Activated T-helper 1 cell treated with anti-CD3 and anti-CD28 coated beads, Interleukin-12 subunit alpha, Interleukin-12 subunit beta, Interleukin-2, Interleukin-4 antibody, amounts not matched to agents 30 ng/mL and 10 ng/mL and 1 ng/mL, durations not matched to agents 14 hours and 24 hours and 36 hours (primary cell): ENCODE measurements at places on chromosomes 2 and 18.

DNA sequence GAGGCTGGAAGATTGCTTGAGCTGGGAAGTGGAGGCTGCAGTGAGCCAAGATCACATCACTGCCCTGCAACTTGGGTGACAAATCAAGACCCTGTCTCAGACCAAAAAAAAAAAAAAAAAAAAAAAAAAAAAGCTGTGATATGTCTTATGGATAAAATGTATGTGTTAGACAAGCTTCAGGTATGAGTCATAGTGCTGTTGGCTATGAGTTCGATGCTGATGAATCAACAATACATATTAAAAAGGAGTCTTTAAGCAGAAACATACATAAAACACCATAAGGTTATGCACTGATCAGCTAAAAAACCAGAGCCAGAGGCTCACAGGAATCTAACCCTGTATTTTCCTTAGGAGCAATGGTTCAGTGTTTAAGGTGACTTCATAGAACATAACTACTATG lies 332.3 kb downstream of the NCKAP5 start:
- no peak for DNase-seq

DNA sequence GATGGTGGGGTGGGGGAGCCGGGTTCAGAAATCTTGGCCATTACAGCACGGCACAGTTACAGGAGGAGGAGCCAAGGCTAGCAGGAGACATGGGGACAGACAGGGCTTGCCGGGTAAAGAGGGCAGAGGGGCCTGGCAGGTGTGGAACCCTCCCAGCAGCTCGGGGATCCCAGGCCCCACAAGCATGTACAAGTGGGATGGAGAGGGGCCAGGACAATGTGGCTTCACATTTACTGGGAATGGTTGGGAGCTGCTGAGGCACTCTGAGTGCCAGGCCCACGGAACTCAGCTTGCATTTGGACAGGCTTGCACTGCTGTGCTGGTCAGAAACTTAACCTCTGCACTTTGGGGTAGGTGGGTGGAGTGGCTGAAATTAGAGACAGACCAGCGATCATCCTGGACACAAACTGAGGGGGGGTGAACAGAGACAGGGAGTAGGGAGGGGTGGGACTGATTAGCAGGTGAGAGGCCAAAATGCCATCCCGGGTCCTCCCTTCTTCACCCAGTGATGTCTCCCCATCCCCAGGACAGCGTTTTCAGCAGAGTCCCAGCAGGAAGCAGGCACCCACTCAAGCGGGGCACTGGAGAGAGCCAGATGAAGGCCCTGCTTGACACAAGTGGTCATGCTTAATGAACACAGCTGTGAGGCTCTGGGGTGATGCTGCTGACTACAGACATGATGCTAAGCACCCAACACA lies 9.6 kb downstream of the PER2 start:
- DNase-seq = no peak

- no peak for DNase-seq
Measured at GRCh38 chr2:58073751-58074150, 27.1 kb downstream of the VRK2 start.

- DNase-seq = no peak
Measured at GRCh38 chr18:52510139-52510538, 170.1 kb downstream of the DCC start.

GRCh38 chr2:178829981-178830380 lies 22.8 kb upstream of the TTN start:
- DNase-seq = no peak

- no peak for DNase-seq
Measured at GRCh38 chr18:55665506-55665905, 77.5 kb upstream of the TCF4 start.

GRCh38 chr2:218655751-218656150 lies 3.7 kb downstream of the ZNF142 start:
- no peak for DNase-seq

DNA sequence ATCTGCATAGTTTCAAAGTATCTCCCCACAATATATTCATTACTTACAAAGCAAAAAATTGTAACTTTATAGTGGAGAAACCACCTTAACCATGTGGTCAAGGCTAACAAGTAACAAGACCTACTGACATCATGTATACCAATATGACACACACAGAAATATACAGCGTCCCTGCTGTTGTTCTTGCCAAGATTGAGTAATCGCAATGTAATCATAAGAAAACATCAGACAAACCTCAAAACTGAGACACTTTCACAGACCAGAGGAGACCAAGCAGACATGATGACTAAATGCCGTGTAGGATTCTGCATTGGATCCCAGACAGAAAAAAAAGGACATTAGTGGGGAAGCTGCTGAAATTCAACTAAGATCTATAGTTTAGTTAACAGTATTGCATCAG lies 123.0 kb downstream of the ACAA2 start:
- no peak for DNase-seq

GRCh38 chr2:8154270-8154669 lies 527.6 kb upstream of the ID2 start:
- no peak for DNase-seq

GRCh38 chr18:74590671-74591070 lies 7.0 kb upstream of the ZNF407 start:
- no peak for DNase-seq

DNA sequence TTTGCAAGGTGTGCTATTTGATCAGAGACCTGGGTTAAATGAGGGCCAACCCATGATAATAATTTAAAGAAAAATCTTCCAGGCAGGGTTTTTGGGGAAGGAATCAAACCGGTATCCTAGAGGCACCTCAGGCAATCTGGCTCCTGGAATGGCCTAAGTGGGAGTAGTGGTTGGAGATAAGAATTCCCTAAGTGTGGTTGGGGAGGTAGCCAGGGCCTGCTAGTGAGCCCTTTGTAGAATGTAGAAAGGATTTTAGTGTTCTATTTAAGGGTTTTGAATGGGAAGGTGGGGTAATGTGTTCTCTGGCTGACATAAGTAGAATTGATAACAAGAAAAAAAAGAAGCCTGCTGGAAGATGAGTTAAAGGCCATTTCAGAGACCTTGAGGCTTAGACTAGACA lies 422.2 kb downstream of the XIRP2 start:
- DNase-seq = no peak

- DNase-seq = no peak
Measured at GRCh38 chr18:79935098-79935480, 16.4 kb downstream of the SLC66A2 start.

GRCh38 chr2:181374781-181375675 lies 82.2 kb upstream of the ITGA4 start:
- DNase-seq = no peak

DNA sequence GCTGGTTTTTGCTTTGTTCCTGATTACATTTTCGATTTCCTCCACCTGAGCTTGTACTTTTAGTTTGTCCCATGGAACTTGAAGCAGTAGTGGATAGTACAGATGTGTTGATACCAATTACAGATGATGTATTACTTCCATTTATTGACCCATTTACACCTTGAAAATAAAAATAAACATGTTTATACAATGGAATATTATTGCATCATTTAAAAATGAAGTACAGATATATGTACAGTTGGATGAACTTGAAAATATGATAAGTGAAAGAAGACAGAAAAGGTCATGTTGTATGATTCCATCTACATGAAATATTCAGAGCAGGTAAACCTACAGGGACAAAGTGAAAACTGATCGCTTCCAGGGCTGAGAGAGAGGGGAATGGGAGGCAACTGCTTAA lies 160.3 kb upstream of the WDSUB1 start:
- no peak for DNase-seq

GRCh38 chr18:8800445-8800844 lies 95.1 kb downstream of the MTCL1 start:
- DNase-seq = no peak
